ENCODE measurements at places on chromosomes 6 and 20.

- peak; percentile 20 for DNase-seq
These were observed 72.0 kb downstream of the DACT2 start for GRCh38 chr6:168247443-168248147.

DNA sequence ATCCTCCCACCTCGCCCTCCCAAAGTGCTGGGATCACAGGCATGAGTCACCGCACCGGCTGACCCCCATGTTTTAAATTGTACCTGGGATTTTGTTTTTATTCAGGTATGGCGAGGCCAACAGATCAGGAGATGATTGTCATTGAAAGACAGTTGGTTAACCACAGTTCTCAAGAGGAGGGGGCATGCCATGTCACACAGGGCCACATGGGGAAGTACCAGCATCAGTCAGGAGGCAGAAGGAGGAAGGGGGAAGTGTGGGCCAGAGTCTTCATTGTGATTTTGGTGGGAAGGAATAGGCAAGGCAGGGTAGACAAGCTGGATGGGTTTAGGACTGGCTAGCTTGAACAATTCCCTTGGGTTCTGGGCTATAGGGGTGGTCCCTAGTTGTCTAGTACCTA is 9.9 kb upstream of the MMP9 start:
- DNase-seq: no peak

- peak; percentile 56 for DNase-seq
These were observed 16.9 kb upstream of the UBE2V1 start for GRCh38 chr20:50129662-50130355.

- DNase-seq: peak; percentile 51
These were observed 80.3 kb upstream of the HTR1E start for GRCh38 chr6:86856937-86857563.

GRCh38 chr20:33026072-33026778 is 5.2 kb upstream of the BPIFB6 start:
- no peak for DNase-seq

- DNase-seq: no peak
These were observed 66.2 kb downstream of the RREB1 start for GRCh38 chr6:7173843-7174503.

GRCh38 chr20:59820204-59821041 is 113.0 kb downstream of the SYCP2 start:
- no peak for DNase-seq

GRCh38 chr6:128403618-128404444 is 116.6 kb downstream of the PTPRK start:
- no peak for DNase-seq

DNA sequence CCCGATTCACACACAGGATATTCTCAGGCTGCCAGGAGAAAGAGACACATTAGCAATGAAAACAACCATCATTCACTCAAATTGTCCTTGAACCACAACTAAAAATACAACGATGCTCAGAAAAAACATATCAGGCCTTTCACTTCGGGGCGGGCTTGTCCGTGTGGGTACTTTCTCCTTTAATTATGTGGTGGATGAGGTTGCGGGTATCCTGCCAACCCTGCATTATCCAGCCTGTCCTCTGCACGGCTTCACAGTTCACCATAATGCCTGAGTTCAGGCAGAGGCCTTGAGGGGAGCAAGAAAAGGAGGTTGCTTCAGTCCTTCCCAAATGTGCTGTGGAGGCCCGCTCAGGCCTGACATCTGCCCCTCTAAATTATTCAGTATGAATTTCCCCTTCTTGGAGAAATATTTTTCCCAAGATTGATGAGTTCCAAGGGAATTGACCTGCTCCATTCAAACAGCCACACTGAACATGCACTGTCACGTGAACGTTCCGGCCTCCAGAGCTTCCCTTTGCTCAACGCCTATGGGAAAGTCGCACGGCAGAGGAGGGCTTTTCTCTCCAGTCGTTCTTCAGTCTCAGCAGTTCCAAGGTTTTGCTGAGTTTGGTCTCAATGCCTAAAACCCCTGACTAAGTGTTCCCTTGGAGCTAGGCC is 70.3 kb downstream of the MYLK4 start:
- no peak for DNase-seq

DNA sequence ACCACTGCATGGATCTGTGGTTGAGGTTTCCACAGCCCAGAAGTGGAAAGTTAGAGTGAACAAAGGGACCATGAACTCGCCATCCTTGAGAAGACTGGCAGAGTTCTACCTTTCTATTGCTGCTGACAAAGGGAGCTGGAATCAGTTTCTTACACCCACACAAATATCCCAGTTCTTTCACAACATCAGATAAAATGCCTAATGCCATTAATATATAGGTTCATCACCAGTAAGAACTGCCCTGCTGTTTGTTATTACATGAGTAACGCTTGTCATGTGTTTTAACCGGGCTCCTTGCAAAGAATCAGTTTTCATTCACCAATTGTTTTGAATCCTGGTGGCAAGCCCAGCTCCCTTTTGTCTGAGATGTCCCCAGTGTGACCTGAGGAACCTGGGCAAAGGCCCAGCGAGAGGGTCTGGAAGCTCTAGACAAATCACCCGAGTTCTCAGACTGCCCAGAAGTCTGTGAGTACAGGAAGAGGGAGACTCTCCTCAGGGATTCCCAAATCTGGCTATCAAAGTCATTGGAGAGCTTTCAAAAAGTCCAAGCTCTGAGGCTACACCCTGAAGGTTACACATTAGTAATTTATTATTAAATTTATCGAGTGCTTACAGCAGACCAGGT is 7.5 kb upstream of the CD164 start:
- no peak for DNase-seq

GRCh38 chr6:5638666-5639065 is 368.1 kb downstream of the NRN1 start:
- DNase-seq: no peak

- peak; percentile 78 for DNase-seq
These were observed 2.0 kb downstream of the MAN1A1 start for GRCh38 chr6:119347466-119348095.

- DNase-seq: no peak
These were observed 26.6 kb downstream of the PYGB start for GRCh38 chr20:25274481-25274880.

GRCh38 chr6:80527552-80528052 is 421.1 kb downstream of the BCKDHB start:
- DNase-seq: no peak

DNA sequence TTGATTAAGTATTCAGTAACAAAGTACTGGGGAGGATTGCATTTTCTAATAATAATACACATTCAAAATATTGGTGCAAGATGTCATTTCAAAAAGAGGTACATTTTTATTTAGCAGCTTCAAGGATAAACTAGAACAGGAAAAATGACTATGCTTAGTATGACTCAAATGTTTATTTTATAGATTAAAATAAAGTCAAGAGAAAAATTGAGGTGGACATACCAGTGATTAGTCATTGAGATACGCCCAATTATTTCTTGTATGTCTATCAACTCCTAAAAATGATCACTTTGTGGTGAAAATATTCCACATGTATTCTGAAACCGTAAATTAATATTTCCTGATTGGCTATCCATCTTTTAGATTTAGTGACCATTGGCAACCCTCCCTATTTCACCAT is 96.7 kb downstream of the PHF3 start:
- no peak for DNase-seq

- no peak for DNase-seq
These were observed 206.8 kb upstream of the PLCB4 start for GRCh38 chr20:8862092-8862491.

GRCh38 chr20:23365390-23366165 is 3.6 kb downstream of the GZF1 start:
- DNase-seq: no peak

GRCh38 chr6:124283486-124283885 is 479.8 kb downstream of the NKAIN2 start:
- no peak for DNase-seq

DNA sequence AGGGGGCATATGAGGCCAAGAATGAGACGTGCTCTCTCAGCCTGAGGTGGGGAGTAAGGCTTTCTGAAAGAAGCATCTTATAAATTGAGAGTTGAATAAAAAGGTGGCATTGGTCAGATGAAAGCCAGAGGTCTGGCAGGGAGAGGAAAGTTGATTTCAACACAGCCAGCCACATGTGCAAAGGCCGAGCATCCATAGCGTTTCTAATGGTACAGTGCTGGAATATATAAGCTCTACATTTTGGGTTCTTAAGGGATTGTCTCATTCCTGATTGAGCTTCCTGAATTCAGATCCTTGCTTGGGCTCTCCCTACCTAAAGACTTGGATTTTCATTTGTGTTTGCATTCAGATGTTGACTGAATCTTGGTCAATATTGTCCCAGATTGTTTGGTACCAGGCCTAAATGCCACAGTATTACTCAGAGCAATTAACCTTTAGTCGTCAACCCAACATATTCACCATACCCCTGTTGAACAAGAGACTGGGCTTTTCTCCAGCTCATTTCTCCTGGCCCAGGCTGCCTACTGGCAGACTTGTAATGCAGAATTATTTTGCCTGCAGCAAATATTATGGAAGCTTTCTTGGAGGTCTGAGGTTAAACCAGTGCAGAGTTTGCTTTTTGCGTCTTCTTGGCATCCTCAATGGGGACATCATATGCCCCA is 14.5 kb upstream of the BCAS1 start:
- no peak for DNase-seq

- DNase-seq: no peak
These were observed 3.8 kb downstream of the COL21A1 start for GRCh38 chr6:56243518-56244070.

DNA sequence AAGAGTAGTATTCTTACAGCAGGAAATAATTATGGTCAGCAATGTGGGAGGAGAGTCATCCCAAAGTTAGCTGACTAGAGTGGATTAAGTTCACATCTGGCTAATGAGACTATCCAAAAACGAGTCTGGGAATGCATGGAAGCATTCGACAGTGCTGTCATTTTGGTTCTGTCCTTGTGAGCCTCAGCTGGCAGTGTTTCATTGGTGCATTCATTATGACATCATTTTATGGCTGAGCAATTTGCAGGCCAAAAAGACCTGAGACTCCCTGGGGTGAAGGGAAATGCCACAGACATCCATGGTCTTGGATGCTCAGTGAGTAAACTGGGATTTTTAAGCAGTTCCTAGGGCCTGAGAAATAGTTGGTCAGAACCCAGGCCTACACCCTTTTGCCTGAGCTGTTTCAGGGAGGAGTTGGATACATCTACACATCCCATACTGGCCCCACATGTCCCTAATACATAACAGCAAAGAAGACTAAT is 196.4 kb upstream of the CCN2 start:
- DNase-seq: no peak

All from erythroblast (primary cell).